ENCODE measurements at places on chromosomes 1 and 21.

DNA sequence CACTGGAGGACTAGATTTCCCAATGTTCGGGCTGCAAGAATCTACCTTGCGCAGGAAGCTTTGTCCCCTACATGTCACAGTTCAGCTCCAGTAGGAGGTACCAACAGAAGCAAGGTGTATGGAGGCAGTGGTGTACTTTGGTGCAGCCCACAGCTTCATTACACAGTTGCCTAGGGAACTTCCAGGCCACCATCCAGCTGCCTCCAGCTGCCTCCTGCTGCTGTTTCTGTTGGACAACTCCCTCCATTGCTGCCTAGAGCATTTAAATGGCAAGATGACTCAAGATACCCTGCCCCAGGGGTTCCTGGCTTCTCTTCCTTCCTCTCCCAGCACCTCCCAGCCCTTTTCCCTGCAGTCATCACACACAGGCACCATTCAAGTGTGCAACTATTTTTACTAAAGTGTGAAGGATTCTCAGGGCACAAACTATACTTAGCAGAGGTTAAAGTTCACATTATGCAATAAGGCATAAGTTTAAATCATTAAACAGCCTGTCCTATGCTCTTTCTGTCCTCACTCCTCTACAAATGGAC is 39.0 kb upstream of the ATP1A1 start:
- DNase-seq, result no peak

DNA sequence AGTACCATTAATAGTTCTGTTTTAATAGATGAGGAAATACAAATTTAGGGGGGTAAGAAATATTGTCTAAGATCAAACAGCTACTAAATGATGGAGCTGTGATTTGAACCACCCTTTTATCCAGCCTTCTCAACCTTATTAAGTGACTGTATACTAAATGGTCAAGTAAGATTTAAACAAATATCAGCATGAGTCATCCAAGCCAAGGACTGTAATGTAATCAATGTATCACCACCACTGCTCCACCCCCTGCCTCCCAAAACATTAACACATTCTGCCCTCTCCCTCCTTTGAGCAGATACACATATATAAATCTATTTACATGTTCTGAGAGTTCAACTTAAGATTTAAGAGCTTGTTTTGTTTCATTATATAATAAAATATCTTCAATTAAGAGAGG is 58.9 kb downstream of the LRRC40 start:
- DNase-seq, result no peak

DNA sequence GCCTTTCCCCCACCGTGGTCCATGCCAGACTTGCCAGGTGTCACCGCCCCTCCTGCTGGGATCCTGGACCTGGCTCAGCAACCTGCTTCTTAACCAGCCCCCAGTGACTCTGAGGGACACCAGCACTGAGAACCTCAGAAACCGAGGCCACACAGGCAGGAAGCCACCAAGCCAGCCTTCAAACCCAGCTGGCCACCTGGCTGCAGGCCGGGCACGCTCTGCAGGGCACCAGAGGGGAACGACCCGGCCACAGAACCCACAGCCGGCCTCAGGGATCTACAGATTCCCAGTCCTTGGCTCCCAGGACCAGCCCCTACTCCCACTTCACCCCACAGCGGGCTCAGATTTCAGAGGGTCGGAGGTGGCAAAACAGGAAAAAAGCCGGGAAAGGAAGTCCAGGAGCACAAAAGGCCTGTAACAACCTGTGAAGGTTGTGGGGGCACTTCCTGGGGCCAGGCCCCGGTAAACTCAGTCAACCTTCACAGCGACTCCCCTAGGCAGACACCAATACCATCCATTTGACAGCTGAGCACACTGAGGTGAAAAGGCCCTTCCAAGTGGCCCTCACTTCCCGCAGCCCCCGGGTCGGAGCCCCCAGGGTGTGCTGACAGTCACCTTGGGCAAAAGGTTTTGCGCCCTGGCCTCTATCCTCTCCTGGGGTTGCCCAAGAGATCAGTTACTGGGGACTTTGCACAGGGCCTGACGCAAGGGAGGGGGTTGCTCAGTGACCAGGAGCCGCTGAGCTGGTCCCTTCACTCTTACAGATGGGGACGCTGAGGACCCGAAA is 14.1 kb downstream of the RUNX3 start:
- DNase-seq, result no peak

DNA sequence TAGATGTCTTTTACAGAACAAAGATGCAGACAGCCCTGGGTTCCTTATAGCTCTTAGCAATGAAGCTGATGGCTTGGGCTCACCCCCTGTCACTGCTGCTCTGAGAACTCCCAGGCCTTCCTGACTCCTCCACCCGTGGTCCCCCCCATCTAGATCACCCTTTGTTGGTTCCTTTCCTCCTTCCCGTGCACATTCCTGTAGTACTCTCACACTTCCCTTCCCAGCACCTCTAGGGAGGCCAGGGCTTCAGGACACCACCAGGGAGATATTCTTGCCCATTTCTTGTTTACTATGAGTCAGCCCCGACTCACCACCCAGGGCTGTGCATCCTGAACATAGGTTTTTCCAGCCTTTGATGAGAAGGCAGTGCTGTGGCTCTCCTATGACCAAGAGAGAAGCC is 14.4 kb upstream of the NOS1AP start:
- DNase-seq, result no peak

GRCh38 chr1:30728340-30728739 is 5.0 kb upstream of the MATN1 start:
- no peak for DNase-seq

- DNase-seq, result no peak
Measured at GRCh38 chr1:178723546-178723945, 1.5 kb upstream of the RALGPS2 start.

DNA sequence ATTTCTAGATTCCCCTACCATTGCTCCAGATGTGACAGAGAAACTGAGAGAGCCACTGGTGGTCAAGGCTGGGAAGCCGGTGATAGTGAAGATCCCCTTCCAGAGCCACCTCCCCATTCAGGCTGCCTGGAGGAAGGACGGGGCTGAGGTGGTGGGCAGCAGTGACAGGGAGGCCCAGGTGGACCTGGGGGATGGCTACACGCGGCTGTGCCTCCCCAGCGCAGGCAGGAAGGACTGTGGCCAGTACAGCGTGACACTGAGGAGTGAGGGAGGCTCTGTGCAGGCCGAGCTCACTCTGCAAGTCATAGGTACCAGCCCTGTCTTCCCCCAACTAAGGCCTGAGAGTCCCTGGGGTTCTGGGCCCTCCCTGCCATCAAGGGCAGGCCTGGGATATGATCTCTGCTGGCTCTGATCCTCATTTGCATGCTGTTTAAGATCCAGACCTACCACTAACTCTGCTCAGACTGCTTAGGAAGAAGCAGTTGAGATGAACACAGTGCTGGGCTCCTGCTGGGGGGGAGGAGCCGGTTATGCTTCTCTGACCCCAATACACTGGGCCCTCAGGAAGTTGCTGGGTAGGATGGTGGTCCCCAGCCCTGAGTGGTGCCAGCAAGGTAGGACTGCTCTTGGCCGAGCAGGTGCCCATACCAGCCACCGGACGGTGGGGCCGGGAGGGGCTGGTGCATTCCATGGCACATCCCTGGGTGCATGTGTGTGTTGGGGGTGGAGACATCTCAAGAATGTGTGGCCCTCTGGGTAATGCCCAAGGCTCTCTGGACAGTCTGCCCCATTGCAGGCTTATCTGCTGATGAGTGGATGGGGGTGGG is 25.1 kb downstream of the IGFN1 start:
- no peak for DNase-seq

DNA sequence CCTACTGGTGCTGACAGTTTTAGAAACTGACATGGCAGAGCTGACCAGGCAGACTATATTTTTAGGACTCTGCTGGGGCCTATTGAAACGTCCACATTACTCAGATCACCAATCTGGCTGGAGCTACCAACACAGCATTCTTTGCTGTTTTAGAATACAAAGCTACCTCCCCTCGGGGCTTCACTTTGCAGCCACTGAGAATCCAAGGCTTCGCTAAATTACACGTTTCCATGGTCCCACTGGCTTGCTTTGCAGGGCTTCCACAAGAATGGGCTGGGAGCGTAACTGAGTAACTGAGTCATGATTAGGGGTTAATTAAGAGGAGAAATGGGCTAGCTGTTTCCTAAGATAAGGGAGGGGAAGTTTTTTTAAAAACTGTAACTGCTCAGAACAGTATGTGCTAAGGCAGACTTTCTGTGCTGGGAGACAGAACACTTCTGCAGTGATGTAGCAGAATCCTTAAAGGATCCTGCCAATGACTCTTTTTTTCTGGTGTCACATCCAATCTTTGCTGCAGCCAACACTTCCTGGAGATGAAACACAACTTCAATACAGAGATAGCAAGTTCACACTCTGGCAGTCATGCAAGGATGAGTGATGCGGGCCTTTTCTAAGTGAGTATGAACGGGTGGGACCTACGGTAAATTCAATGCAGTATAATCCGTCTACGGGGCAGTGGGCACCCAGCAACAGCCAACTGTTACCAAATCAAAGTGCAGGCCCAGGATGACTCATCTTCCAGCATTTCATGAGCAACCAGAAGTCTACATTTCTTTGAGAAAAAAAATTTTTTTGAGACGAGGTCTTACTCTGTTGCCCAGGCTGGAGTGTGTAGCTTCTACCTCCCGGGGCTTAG is 21.5 kb downstream of the NDUFS5 start:
- no peak for DNase-seq

Measured in CD4-positive, alpha-beta T cell treated with Interferon gamma for 1 hour (primary cell).